ENCODE measurements at places on chromosomes 2 and 18.

- peak overlapping the region; percentile 69 for H3K4me3 ChIP-seq
- DNase-seq, result no peak
- no peaks in the 10 kb centered on the region for H3K27me3 ChIP-seq
- no peaks in the 10 kb centered on the region for H3K36me3 ChIP-seq
- H3K27ac ChIP-seq, result peak overlapping the region; percentile 93
- peaks cover 34% of the 10 kb centered on the region for H3K4me1 ChIP-seq
Measured at GRCh38 chr2:196925051-196925767, 1.3 kb downstream of the PGAP1 start.

DNA sequence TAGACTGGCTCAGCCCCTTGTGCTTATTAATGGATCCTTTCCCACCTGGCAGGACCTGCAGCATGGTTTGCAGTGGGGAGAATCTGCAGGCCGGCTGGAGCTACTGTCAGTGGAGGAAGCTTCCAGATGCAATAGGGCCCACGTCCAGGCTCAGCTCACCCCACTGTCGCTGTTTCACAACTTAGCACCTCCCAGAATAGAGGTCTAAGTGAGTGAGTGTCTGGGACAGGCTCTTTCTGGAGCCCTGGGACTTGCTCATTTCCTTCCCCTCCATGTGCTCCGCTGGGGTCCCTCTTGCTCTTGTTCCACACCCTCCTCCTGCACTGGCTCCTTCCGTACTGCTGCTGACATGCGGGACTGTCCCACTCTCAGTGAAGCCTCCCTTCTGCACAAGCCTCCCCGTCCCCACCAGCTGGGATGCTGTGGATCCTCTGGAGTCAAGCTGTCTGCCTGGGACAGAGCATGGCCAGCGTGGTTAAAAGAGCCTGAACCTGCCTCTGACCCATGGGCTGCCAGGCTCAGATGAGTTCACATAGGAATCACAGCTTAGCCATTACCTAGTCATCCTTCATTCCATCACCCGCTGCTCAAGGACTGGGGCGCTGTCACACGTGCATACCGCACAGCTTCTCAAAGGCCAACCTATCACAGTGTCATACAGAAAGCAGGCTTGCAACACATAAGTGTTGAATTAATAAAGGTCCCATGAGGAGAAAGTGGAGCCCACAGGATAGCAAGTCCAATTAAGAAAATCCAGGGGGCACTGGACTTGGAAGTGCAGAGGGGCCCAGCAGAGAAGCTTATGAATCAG is 135.9 kb downstream of the ACKR3 start:
- no peaks in the 10 kb centered on the region for H3K36me3 ChIP-seq
- no peaks in the 10 kb centered on the region for H3K4me1 ChIP-seq
- H3K27ac ChIP-seq, result no peak overlapping the region
- no peak for DNase-seq
- H3K4me3 ChIP-seq, result no peak overlapping the region

- no peaks in the 10 kb centered on the region for H3K4me1 ChIP-seq
- DNase-seq, result no peak
- no peak overlapping the region for H3K27ac ChIP-seq
- no peak overlapping the region for H3K4me3 ChIP-seq
- no peaks in the 10 kb centered on the region for H3K27me3 ChIP-seq
Measured at GRCh38 chr2:85398426-85399182, 11.6 kb downstream of the CAPG start.

DNA sequence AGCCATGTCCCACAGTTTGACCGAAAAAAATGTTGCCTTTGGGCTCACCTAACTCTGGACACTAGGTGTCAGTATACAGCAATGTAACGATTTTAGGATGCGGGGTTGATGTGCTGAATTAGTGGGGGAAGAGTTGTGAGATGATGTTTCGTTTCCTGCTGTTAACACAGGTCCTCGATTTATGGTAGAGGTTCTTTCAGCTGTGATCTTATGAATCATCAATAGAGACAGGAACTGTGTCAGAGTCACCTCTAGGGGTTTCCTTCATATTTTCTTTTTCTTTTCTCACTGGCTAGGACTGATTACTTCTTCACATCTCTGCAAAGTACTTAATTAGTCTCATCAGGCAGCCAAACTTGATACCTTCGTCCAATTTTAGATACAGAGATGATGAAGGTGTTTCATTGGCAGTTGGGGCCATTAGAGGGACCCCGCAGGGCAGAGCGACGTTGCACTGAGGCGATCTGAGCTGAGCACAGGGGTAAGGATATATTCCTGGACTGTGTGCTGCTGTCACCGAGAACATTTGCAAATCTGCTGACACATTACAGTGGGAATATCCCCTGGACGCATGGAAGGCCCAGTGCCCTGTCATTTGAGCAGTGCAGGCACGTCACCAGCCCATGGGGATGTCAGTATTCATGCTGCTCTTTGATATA is 10.2 kb upstream of the MMADHC start:
- peak overlapping the region; percentile 8 for H3K4me3 ChIP-seq
- H3K27me3 ChIP-seq, result no peaks in the 10 kb centered on the region
- no peak overlapping the region for H3K27ac ChIP-seq
- no peak for DNase-seq

DNA sequence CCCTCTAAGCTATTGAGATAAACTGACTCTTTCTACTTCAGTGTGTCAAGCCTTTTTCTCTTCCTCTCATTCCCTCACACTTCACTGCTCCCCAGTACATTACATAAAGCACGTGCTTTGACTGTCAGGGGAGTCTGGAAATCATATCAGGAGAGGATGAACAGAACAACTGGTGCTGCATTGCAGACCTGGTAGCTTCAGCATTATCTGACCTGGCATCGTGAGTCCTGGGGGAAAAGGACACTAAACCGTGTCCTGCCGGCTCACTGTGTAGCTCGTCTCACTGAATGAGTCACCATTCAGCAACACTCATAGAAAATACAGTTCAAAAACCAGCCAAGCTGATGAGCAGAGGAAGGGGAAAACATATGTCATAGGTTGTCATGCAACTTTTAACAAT is 108.5 kb upstream of the UNC80 start:
- no peaks in the 10 kb centered on the region for H3K4me1 ChIP-seq
- no peaks in the 10 kb centered on the region for H3K27me3 ChIP-seq
- H3K4me3 ChIP-seq, result no peak overlapping the region
- no peak for DNase-seq

DNA sequence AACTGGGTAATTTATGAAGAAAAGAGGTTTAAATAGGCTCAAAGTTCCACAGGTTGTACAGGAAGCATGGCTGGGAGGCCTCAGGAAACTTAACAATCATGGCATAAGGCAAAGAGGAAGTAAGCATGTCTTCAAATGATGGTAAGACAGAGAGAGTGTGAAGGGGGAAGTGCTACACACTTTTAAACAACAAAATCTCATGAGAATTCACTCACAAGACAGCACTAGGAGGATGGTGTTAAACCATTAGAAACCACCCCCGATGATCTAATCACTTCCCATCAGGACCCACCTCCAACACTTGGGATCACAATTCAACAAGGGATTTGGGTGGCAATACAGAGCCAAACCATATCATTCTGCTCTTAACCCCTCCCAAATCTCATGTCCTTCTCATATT is 34.9 kb downstream of the CFAP210 start:
- H3K4me1 ChIP-seq, result no peaks in the 10 kb centered on the region
- no peaks in the 10 kb centered on the region for H3K27me3 ChIP-seq
- no peak for DNase-seq
- no peaks in the 10 kb centered on the region for H3K36me3 ChIP-seq

DNA sequence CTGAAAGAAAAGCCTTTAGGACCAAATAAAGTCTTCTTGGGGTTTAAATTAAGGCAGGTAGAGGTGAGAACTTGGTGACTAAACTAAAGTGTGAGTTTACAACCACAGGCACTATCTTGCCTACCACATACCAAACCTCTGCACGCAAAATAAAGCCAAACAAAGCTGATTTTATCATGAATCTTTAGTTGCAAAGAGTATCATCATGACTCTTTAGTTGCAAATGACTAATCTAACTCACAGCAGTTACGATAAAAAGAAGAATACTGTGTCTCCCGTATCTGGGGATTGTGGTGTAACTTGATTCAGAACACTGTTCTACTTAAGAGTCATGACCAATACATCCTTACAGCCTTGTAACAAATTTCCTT is 11.2 kb downstream of the CFAP210 start:
- no peaks in the 10 kb centered on the region for H3K27me3 ChIP-seq
- H3K4me1 ChIP-seq, result no peaks in the 10 kb centered on the region
- no peaks in the 10 kb centered on the region for H3K36me3 ChIP-seq
- DNase-seq, result no peak
- H3K4me3 ChIP-seq, result no peak overlapping the region
- H3K27ac ChIP-seq, result no peak overlapping the region
